CD4-positive, alpha-beta memory T cell (primary cell): ENCODE measurements at places on chromosomes 2 and 18.

- H3K4me1 ChIP-seq: peaks cover 10% of the 10 kb centered on the region
- H3K36me3 ChIP-seq: no peaks in the 10 kb centered on the region
- no peaks in the 10 kb centered on the region for H3K27me3 ChIP-seq
- no peak overlapping the region for H3K27ac ChIP-seq
- DNase-seq: no peak
Measured at GRCh38 chr18:63427558-63427957, 5.3 kb upstream of the VPS4B start.

- peaks cover 24% of the 10 kb centered on the region for H3K36me3 ChIP-seq
- H3K4me1 ChIP-seq: peaks cover 4% of the 10 kb centered on the region
- no peak overlapping the region for H3K27ac ChIP-seq
- H3K27me3 ChIP-seq: no peaks in the 10 kb centered on the region
Measured at GRCh38 chr18:69870736-69871135, 76.9 kb downstream of the CD226 start.

GRCh38 chr2:159077869-159078268 is 109.4 kb downstream of the TANC1 start:
- H3K4me3 ChIP-seq: no peak overlapping the region
- no peak for DNase-seq
- H3K27ac ChIP-seq: no peak overlapping the region

DNA sequence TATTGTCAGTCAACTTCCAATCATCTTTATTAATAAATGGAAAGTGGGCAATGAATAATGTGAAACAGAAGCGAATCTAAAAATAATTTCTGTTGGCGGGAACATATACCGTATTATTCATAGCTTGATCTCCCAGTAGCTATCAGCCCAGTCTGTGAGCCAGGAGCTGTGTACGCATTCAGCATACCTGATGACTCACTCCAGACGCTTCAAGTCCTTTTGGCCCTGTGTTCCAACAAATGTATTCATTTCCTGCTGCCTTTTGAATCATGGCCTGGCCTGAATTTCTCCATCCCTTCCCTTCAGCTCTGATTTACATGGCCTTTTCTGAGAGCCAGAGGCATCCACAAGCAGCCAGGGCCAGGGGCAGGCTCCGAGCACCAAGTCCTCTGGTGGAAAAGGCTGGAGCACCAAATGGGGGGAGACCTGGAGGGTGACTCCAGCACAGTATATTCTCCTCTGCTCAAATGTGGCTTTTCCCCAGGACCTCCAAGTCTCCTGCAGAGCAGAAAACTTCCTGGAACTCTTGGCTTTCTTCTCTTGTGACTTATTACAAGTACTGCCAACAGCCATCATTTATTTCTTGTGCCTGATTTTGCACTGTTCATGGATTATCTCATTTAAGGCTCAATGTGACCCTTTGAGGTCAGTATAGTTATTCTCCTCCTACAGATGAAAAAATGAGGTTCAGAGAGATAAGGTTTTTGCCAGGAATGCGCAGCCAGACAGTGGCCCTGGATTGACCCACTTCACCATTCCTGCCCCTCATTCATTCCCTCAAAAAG is 108.7 kb downstream of the EN1 start:
- no peak overlapping the region for H3K27ac ChIP-seq
- no peak for DNase-seq
- H3K27me3 ChIP-seq: no peaks in the 10 kb centered on the region
- no peaks in the 10 kb centered on the region for H3K4me1 ChIP-seq

- H3K27me3 ChIP-seq: no peaks in the 10 kb centered on the region
- no peaks in the 10 kb centered on the region for H3K36me3 ChIP-seq
- peaks cover 71% of the 10 kb centered on the region for H3K4me1 ChIP-seq
- DNase-seq: peak; percentile 83
Measured at GRCh38 chr2:191625016-191625415, 52.9 kb upstream of the NABP1 start.

GRCh38 chr2:30443081-30443480 is 4.0 kb upstream of the LCLAT1 start:
- no peak overlapping the region for H3K27ac ChIP-seq
- no peak overlapping the region for H3K4me3 ChIP-seq
- no peaks in the 10 kb centered on the region for H3K36me3 ChIP-seq
- peaks cover 13% of the 10 kb centered on the region for H3K4me1 ChIP-seq
- no peaks in the 10 kb centered on the region for H3K27me3 ChIP-seq
- DNase-seq: no peak

DNA sequence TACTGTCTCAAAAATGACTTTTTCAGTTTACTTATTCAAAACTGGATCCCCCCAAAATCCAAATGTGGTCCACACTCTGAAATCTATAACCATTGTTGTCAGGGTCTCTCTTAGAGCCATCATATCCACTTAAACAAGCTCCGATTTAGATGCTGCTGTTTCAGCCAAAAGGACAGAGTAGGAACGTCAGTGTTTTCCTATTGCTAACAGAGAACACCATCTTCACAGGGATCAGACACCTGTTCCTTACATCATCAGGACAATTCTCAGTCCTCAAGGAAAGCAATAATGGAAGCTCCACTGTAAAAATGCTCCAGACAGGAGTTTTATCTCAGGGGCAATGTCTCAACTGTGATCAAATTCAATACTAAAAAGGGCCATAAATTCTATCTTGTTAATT is 155.4 kb downstream of the STK39 start:
- no peak for DNase-seq

- no peaks in the 10 kb centered on the region for H3K36me3 ChIP-seq
- no peak for DNase-seq
- no peak overlapping the region for H3K27ac ChIP-seq
- H3K4me3 ChIP-seq: no peak overlapping the region
Measured at GRCh38 chr2:492178-492577, 185.0 kb downstream of the TMEM18 start.

DNA sequence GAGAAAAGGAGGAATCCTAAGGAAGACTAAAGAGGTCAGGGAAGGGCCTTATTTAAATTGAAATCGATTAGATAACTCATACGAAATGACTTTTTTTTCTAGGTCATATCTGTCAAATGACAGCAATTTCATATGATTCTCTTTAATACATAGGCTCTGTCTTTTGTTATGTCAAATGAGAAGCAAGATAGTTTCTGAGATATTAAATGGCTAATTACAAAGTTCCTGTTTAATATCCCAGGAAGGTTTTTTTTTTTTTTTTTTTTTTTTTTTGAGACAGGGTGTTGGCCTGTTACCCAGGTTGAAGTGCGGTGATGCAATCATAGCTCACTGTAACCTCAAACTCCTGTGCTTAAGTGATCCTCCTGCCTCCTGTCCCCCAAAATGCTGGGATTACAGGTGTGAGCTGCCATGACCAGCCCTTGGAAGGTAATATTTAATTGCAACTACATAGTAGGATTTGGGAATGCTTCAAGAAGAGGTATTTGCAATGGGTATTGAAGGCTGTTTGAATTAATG is 48.0 kb upstream of the RMND5A start:
- no peaks in the 10 kb centered on the region for H3K4me1 ChIP-seq
- no peak overlapping the region for H3K27ac ChIP-seq
- no peak for DNase-seq
- no peaks in the 10 kb centered on the region for H3K27me3 ChIP-seq
- no peak overlapping the region for H3K4me3 ChIP-seq

GRCh38 chr2:226849349-226849748 is 13.5 kb downstream of the RHBDD1 start:
- no peak for DNase-seq
- H3K4me1 ChIP-seq: no peaks in the 10 kb centered on the region
- H3K4me3 ChIP-seq: no peak overlapping the region
- no peaks in the 10 kb centered on the region for H3K27me3 ChIP-seq
- no peaks in the 10 kb centered on the region for H3K36me3 ChIP-seq
- no peak overlapping the region for H3K27ac ChIP-seq

- peaks cover 78% of the 10 kb centered on the region for H3K4me1 ChIP-seq
- H3K27ac ChIP-seq: no peak overlapping the region
- no peak overlapping the region for H3K4me3 ChIP-seq
- H3K27me3 ChIP-seq: no peaks in the 10 kb centered on the region
Measured at GRCh38 chr2:241865957-241866789, 3.4 kb upstream of the RTP5 start.

DNA sequence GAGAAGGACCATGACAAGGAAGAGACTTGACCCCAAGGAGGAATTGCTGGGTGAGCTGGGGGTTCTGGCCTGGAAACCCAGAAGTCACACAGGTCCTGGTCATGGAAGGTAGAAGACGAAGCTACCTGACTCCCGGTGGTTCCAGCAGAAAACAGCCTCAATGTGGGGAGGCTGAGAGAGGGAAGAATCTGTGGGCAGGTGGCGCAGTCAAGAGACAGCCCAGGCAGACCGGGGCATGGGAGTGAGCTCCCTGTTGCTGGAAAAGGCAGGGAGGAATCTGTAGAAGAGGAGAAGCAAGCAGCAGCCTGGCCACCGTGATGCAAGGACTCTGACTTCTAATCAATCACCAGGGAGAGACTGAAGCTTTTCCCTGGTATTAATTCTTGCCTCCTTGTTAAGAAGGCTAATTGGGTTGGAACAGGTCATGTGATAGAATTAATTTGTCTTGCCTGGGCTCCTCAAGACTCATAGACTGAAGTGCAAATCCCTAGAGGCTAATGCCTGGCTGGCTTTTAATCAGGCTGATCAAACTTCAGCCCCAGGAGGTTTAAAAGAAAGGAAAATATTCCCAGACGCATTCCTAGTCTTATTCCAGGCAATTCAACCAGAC is 30.1 kb downstream of the CNGA3 start:
- no peak overlapping the region for H3K4me3 ChIP-seq
- H3K4me1 ChIP-seq: no peaks in the 10 kb centered on the region
- no peaks in the 10 kb centered on the region for H3K27me3 ChIP-seq
- H3K36me3 ChIP-seq: no peaks in the 10 kb centered on the region
- no peak overlapping the region for H3K27ac ChIP-seq
- no peak for DNase-seq

DNA sequence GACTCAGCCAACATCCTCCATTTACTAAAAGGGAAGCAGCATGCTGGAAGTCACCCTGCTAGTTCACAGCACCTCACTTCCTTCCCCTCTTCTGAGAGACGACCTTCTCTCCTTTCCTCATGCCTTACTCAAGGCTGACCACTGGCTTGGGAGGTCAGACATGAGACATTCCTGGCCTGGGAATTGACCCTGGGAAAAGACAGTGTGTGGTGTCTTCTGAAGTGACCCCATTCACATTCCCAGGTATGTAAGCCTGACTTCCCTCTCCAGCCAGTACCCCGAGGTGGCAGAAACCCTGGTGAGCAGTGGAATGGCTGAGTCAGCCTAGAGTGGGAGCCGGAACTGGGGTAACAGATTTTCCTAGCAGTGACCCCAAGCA is 92.4 kb downstream of the PLB1 start:
- H3K27me3 ChIP-seq: no peaks in the 10 kb centered on the region
- no peaks in the 10 kb centered on the region for H3K36me3 ChIP-seq
- no peak for DNase-seq
- no peak overlapping the region for H3K27ac ChIP-seq
- peaks cover 28% of the 10 kb centered on the region for H3K4me1 ChIP-seq
- no peak overlapping the region for H3K4me3 ChIP-seq

GRCh38 chr2:78417355-78417754 is 608.1 kb upstream of the REG3G start:
- DNase-seq: no peak
- no peaks in the 10 kb centered on the region for H3K36me3 ChIP-seq
- H3K4me1 ChIP-seq: no peaks in the 10 kb centered on the region
- H3K4me3 ChIP-seq: no peak overlapping the region
- no peaks in the 10 kb centered on the region for H3K27me3 ChIP-seq
- no peak overlapping the region for H3K27ac ChIP-seq

GRCh38 chr2:207845202-207845864 is 75.6 kb upstream of the FZD5 start:
- H3K4me3 ChIP-seq: no peak overlapping the region
- no peak for DNase-seq
- no peaks in the 10 kb centered on the region for H3K36me3 ChIP-seq
- H3K4me1 ChIP-seq: no peaks in the 10 kb centered on the region
- H3K27me3 ChIP-seq: no peaks in the 10 kb centered on the region

- H3K27me3 ChIP-seq: peaks cover 27% of the 10 kb centered on the region
- no peak overlapping the region for H3K4me3 ChIP-seq
- no peak for DNase-seq
- H3K4me1 ChIP-seq: no peaks in the 10 kb centered on the region
- no peak overlapping the region for H3K27ac ChIP-seq
Measured at GRCh38 chr2:38099099-38100028, 23.4 kb upstream of the CYP1B1 start.

DNA sequence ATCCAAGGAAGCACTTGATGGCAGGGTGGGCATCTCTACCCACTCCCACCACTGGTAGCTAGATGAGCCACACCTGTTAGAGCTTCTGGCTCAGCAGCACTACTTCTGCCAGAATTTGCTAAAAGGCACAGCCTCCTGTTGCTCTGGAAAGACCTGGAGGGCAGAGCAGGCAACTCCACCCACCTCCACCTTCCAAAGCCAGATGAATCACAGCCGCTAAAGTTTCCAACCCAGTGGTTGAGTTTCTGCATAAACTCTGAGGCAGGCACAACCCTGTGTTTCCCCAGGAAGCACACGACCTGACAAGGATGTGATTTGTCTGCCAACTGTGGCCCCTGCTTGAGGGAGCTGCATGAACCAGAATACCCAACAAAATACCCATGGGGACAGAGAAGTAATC is 111.6 kb upstream of the GCFC2 start:
- no peak for DNase-seq
- no peaks in the 10 kb centered on the region for H3K36me3 ChIP-seq
- no peaks in the 10 kb centered on the region for H3K27me3 ChIP-seq
- no peak overlapping the region for H3K4me3 ChIP-seq

DNA sequence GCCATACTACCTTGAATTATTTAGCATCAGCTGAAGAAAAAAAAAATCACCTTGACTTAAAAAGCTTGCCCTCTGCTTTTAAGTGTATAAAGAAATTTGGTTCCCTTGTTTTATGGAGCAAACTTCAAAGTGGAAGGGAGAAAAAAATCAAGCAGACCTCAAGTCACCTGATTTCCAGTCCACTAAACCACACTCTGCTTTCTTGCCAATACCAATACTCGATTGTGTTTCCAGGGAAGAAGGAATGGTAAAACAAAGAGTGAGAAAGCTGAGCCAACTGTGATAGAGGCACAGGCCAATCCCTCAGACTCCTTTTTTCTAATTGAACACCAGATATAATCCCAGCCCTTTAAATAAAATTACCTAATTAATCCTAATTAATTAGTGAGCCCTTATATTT is 587.3 kb downstream of the ARHGAP15 start:
- H3K4me1 ChIP-seq: no peaks in the 10 kb centered on the region
- H3K27me3 ChIP-seq: no peaks in the 10 kb centered on the region
- no peak for DNase-seq
- no peak overlapping the region for H3K4me3 ChIP-seq

DNA sequence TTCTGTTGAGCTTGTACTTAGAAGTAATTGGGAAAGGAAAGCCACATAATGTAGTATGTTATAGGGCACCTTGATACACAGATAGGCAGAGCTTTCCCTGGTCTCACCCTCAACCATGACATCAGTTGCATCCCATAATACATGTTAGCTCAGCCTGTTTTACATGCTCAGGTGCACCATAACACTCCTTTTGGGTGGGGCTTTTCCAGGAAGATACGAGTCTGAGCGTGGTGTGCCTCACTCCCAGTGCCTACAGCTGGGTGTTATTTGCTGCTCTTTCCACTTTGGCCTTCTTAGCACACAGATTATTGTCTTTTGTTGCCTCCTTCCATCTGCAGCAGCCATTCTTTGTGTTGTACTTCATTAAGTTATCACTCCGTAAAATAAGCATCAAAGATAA is 11.9 kb downstream of the TTC39C start:
- H3K27ac ChIP-seq: no peak overlapping the region
- peaks cover 94% of the 10 kb centered on the region for H3K4me1 ChIP-seq
- H3K27me3 ChIP-seq: no peaks in the 10 kb centered on the region
- H3K36me3 ChIP-seq: peaks cover 25% of the 10 kb centered on the region
